ENCODE measurements at places on chromosomes 13 and 19. TPM values are rescaled to one million over a fixed set of nuclear protein-coding genes. Genes with fewer than 3 reads are reported as not detected.
A peak's percentile ranks its signal among the peaks of the same experiment; 100 is the strongest.

ZNF577 gene
- total RNA-seq: 4.6 TPM

ALDH16A1 gene
- 51.8 TPM for total RNA-seq

SSBP4 gene
- 111 TPM for total RNA-seq

NTN5 gene
- 0.11 TPM for total RNA-seq

KLK14 gene
- total RNA-seq: 0.31 TPM

UBE2L5 gene
- not detected for total RNA-seq

DNA sequence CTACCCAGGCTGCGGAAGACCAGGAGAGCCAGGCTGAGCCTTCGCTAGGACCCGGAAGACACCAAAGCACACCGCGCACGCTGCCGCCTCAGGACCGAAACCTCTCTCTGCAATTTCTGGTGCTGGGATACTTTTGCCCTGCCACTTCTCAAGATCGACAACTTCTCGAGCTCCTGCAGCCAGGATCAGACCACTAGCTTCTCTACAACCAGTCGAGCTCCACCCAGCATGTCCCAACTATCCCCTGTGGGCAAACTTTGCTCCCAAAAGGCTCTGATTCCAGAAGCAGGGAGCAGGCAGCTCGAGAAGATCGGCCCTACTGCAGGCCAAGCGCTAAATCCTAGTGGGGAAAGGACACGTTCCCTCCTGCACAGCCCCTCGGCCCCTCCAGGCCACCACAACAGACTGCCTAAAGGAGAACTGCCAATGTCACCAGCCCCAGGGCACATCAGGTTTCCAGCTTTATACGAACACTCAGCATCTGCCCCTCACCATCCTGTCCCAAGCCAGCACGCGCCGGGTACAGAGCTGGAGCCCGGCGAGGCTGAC, 979 bp downstream of the AKAP8 start:
- DNase-seq: peak; percentile 54

DNA sequence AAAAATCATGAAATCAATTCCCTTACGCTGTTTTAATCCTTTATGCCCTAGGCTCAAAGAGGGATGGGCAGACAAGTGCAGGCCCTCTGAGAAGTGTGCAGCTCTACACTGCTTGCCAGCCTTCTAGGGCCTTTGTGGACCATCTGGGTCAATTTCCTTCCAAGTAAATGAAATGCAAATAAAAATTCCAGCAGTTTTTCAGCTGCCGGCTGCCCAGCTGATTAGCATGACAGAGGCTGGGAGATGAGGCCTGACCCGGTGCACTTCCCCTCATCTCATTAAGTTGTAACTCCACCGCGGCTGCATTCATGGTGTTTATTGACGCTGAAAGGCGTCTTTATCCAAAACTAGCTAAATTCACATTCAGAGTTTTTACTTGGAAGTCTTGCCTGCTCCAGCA, 47.5 kb upstream of the GSX1 start:
- no peak for DNase-seq

DNA sequence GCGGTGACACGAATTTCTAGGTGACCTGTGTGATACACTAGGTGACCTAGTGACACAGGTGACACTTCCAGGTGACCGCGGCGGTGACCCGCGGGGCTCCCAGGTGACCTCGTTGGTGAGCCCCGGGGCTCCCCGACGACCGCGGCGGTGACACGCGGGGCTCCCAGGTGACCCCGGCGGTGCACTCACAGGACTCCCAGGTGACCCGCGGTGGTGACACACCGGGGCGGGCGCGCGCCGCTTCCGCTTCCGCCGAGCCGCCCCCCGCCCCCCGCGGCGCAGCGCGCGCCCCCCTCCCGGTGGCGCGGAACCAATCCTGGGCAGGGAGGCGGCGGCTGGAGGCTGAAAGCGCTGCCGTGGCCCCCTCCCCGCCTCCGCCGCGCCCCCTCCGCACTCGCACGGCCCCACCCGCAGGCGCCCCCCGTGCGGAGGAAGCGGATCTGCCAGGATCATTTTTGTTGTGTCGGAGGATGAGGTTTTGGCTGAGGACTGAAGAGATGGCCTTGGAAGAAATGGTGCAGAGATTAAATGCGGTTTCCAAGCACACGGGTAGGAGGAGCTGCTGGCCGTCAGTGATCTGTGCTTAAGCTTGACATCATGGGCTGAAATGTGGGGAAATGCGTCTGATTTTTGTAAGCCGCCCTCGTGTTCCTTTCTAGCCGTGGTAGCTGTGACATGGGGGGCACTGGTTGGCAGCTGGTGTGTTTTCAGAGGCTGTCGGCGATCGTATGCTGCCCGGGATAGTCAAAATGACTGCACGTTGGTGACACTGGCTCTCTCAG, at the start of gene MCF2L:
Gene MCF2L, plus strand, starts transcription at position 305 of the 782 bp plus-strand sequence. Its CDS starts 166 bp downstream, at position 471.
- peak; percentile 83 for DNase-seq

ACER1 gene
- total RNA-seq: not detected

GRCh38 chr19:8332976-8333766, 9.9 kb downstream of the KANK3 start:
- no peak for DNase-seq

- DNase-seq: no peak
Observed at GRCh38 chr13:77555246-77555645, 19.7 kb downstream of the SCEL start.

TGFBR3L gene
- 8.6 TPM for total RNA-seq

Data from CD8-positive, alpha-beta memory T cell (primary cell).